ENCODE measurements at places on chromosomes 2 and 18. TPM values are rescaled to one million over a fixed set of nuclear protein-coding genes. Genes with fewer than 3 reads are reported as not detected.
A peak's percentile ranks its signal among the peaks of the same experiment; 100 is the strongest.

- no peak overlapping the region for H3K4me3 ChIP-seq
- no peak for DNase-seq
- no peaks in the 10 kb centered on the region for H3K27me3 ChIP-seq
- no peak overlapping the region for H3K27ac ChIP-seq
Observed at GRCh38 chr18:79335833-79336360, 59.8 kb upstream of the NFATC1 start.

ING5 gene
- 29.8 TPM for total RNA-seq

GRCh38 chr2:205675861-205676516, 6.3 kb upstream of the NRP2 start:
- no peak overlapping the region for H3K4me3 ChIP-seq
- H3K27ac ChIP-seq: no peak overlapping the region
- peaks cover 17% of the 10 kb centered on the region for H3K27me3 ChIP-seq
- DNase-seq: no peak
- no peaks in the 10 kb centered on the region for H3K4me1 ChIP-seq

C2orf80 gene
- total RNA-seq: not detected

INO80D gene
- 5.8 TPM for total RNA-seq

PROKR1 gene
- total RNA-seq: 0.05 TPM

ABCG5 gene
- total RNA-seq: not detected

DNA sequence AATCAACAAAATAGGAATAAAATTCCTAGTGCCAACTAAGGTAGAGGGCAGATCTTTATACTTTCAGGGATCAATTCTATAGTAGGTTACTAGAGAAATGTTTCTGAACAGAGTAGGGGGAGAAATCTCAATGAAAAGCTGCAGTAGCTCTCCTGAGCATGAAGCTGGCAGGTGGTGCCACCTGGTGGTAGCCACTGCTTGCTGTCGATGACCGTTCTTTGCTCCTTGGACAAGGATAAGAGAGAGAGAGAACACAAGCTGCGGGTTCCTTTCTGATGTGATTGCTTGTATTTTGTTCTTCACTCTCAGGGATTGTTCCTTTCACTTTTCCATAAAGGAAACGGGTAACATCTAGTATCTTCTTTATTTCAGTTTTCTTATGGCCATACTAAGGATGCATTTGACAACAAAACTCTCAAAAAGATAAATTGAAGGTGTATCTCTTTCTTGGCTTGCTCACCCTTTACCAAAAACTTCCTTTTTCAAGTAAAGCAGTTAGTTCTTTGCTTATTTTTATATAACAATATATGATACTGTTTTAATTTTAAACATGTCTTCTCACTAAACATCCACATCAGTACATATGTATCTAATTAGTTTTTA, 18.6 kb upstream of the MRPL19 start:
- no peak overlapping the region for H3K4me3 ChIP-seq
- no peaks in the 10 kb centered on the region for H3K36me3 ChIP-seq
- no peak overlapping the region for H3K27ac ChIP-seq
- H3K27me3 ChIP-seq: no peaks in the 10 kb centered on the region
- H3K4me1 ChIP-seq: no peaks in the 10 kb centered on the region
- no peak for DNase-seq

- DNase-seq: no peak
- H3K27me3 ChIP-seq: no peaks in the 10 kb centered on the region
- no peak overlapping the region for H3K4me3 ChIP-seq
- peaks cover 47% of the 10 kb centered on the region for H3K4me1 ChIP-seq
- H3K27ac ChIP-seq: no peak overlapping the region
Observed at GRCh38 chr18:12906773-12907172, 22.7 kb upstream of the PTPN2 start.

DNA sequence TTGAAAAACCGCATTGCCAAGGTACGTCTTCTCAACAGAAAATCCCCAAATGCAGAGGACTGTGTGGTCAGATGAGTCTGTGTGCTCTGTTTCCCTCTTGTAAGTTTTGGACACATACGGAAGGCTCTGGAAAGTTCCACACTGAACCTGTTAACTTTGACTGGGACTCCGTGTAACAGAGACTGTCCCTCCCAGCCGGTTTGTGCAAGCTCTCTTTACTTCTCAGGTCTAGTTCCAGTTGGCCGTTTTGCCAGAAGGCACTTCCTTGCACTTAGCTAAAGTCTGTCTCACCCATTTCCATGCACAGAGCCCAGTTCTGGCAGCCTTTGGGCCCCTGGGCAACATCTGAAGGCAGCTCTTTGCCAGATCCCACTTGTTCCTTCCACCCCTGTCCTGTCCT, 22.0 kb downstream of the EFHD1 start:
- no peak overlapping the region for H3K4me3 ChIP-seq
- H3K36me3 ChIP-seq: no peaks in the 10 kb centered on the region
- no peak for DNase-seq
- H3K4me1 ChIP-seq: no peaks in the 10 kb centered on the region

DNA sequence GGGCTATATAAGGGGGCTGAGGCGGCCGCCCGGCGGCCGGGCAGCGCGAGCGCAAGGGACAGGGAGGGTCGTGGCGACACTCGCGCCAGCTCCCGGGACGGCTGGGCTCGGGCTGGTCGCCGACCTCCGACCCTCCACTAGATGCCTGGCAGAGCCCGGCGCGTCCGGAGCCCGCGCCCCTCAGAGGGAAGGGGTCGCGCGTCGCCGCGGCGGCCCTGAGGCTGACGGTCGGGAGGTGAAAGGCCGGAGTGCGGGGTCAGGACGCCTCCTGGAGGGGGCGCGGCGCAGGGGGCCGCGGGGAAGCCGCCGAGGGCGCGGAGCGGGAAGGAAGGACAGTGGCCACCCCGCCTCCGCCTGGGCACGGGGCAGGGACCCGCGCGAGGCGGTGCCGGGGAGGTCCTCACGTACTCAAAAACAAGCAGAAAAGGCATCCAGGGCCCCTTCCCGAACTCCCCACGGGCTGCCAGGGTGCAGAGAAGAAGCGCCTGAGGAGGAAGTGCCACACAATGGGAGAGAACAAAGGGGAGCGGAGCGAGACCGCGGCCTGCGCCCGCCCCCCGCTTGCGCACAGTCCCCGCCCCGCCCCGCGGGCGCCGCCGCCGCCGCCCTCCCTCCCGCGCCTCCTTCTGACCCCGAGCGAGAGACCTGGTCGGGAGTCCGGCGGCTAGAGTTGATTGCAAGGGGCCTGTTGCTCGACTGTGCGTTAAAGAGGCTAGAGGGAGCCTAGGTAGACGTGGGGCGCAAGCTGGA, 776 bp upstream of the KLF7 start:
- H3K27ac ChIP-seq: peak overlapping the region; percentile 98
- H3K36me3 ChIP-seq: peaks cover 2% of the 10 kb centered on the region
- H3K27me3 ChIP-seq: no peaks in the 10 kb centered on the region
- peak overlapping the region; percentile 81 for H3K4me3 ChIP-seq
- DNase-seq: no peak
- H3K4me1 ChIP-seq: peaks cover 34% of the 10 kb centered on the region

PUM2 gene
- 40.2 TPM for total RNA-seq

Measured in thymus (tissue), 14 donors.